ENCODE measurements at places on chromosomes 7 and 10.
A peak's percentile ranks its signal among the peaks of the same experiment; 100 is the strongest.

- no peak for DNase-seq
Measured at GRCh38 chr7:38863601-38864291, 45.2 kb downstream of the VPS41 start.

- DNase-seq, result no peak
Measured at GRCh38 chr10:79111427-79111826, 42.7 kb downstream of the ZMIZ1 start.

DNA sequence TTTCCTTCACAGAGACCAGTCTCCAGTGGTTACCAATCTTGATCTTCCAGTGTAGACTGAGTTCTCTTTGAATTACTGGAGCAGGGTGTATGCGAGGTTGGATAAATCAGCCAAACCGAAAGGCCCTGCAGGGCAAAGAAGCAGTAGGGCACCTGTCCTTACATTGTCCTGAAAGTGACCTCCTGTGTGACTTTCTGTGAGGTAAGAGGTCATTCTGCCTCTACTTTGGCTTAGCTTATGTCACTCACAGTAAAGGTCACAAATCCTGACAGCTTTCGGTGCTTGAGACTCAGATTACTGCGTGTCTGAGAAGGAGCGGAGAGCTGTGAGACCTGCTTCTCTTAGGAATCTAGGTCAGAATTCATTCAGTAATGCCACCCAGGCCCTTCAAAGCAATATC is 252.7 kb upstream of the ETV1 start:
- DNase-seq, result no peak

DNA sequence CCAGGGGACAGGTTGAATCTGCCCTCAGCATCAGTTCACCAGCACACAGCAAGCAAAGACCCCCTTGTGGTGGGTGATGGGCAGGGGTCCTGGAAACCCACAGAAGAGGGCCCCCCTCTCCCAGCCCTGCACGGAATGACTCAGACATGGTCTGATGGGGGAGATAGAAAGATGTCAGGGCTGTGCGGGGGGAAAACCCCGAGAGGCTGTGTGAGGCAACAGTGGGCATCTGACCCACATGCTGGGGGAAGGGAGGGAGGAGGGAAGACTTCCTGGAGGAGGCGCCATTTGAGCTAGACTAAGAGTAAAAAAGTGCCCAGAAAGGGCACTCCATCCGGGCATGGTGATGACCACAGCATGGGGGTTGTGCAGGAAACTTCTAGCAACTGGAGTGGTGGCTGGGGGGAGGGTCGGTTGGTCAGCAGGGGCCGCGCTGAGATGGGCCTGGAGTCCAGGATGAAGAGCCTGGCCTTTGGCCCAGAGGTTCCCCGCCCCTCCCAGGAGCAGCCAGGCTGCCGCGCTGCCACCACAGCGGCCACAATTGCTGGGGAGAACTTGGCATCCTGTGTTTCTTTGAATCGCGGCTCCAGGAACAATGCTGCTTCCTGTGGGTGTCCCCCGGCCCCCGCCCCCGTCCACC is 2.5 kb downstream of the LFNG start:
- DNase-seq, result peak; percentile 61

DNA sequence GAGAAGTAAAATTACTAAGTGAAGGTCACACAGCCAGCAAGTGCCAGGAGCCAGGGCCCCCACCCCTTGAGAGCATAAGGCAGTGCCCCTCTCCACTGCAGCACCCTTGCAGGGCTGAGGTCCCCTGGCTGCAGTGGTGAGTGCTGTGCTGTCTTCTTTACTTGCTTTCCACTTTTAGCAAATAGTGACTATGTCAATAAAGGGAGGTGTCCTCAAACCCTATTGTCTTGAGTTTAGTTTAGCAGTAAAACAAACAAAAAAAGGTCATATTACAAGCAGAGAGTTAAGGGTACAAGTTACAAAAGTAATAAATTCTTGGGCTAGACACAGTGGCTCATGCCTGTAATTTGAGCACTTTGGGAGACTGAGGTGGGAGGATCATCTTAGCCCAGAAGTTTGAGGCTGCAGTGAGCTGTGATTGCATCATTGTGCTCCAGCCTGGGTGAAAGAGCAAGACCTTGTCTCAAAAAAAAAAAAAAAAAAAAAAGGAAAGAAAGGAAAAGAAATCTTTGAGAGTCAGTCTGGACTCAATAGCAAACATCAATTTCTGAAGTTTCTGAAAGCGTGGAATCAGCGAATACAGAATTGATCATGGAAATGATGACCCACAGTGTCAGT is 39.0 kb upstream of the KIF5B start:
- peak; percentile 12 for DNase-seq

- DNase-seq, result no peak
Measured at GRCh38 chr10:71594934-71595571, 124.5 kb downstream of the C10orf105 start.

- DNase-seq, result no peak
Measured at GRCh38 chr7:151113344-151114150, 27.3 kb downstream of the AGAP3 start.

DNA sequence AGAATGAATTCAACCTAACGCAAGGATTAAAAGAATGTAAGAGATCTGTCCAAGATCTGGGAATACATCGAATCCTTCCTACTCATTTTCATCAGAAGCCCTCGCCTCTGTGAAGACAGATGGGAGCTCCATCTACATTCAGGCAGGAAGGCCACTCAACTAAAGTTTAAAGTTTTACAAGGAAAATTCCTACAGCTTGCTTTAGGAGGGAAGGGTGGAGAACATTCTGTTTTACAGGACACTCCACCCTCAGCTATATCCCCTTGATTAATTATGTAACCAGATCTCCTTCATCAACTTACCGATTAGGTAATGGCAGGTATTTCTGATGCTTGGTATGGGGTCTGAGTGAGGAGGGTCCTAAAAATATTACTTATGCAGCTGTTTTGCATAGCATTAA is 5.6 kb upstream of the AHR start:
- no peak for DNase-seq

GRCh38 chr7:74443543-74444247 is 10.0 kb upstream of the GTF2IRD1 start:
- no peak for DNase-seq

DNA sequence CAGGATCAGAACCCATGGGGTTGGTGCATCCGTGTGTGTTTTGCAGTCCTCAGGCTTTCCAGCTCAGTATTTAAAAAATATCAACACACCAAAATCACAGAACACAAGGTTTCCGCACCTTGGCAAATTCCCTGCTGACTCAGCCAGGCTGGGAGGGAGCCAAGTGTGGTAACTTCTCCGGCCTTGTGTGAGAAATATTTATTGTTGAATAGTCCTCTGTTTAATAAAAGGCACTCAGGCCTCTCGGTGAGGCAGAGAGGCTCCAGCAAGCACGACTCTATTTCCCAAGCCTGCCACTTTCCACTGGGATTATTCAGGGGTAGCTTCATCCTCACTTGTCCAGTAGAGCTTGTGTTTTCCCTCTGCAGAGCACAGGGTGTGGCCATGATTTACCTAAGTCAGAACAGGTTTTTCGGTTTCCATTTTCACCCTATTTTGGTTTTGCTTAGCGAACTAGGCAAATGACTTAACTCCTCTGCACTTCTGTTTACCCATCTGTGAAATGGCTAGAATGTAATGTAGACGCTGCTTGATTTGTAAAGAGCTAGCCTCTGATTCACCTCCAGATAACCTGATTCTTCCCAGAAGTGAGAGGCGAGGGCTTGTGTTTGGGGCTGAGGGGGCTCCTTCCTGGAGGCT is 13.0 kb upstream of the CHST15 start:
- no peak for DNase-seq

DNA sequence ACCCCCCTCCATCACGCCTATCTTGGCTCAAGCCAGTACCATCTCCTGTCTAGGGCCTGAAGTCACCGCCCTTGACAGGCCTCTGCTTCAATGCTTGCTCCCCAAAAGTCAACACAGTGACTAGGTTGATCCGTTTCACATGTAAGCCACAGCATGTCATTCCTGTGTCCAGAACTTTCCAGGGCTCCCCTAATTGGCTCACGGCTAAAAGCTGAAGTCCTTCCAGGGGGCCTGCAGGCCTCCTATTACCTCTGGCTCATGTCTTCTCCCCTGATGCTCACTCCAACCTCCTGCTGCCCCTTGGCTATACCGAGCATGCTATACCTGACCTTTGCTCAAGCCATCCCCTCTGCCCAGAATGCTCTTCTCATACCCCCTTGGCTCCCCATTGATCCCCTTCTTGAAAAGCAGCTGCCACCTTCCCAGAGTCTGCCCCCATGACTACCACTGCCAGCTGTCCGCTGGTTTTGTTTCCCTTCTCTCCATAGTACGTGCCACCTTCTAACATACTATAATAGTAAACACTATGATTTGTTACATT is 39.1 kb downstream of the CPXM2 start:
- DNase-seq, result no peak

GRCh38 chr7:4245135-4245865 is 436.8 kb upstream of the FOXK1 start:
- DNase-seq, result no peak

GRCh38 chr10:87534173-87534858 is 29.6 kb downstream of the MINPP1 start:
- DNase-seq, result no peak

GRCh38 chr10:109996766-109997171 is 11.0 kb upstream of the ADD3 start:
- DNase-seq, result no peak

- DNase-seq, result no peak
Measured at GRCh38 chr7:39622609-39623008, 763 bp upstream of the RALA start.

DNA sequence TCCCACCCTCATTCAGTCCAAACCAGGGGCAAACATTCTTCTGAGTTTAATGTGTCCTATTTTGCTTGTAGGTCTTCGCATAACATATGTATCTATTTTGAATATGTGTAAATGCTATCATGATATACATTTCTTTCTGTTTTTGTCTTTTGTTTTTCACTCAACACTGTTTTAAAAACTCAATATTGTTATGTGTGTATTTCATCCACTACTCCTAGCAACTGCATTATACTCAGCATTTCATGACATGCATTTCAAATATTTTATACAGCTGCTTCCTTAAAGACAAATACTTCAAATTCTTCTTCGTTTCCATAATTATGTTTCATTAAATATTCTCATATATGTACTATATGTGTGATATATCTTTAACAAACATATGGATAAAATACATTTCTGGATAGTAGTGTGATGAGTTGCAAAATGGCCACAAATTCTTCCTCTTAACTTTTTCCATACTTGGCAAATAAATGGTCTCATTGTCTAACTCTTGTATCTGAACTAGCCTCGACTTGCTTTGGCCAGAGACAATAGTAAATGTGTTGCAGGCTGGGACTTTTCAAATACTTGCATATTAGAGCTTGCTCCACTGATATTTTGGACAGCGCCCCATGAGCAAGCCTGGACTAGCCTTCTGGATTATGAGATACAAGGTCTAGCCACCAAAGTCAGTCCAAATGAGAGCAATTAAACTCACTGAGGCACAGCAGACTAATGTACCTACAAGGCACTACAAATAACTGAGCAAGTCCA is 539.7 kb upstream of the KCND2 start:
- DNase-seq, result no peak

GRCh38 chr7:127726476-127726875 is 74.5 kb downstream of the SND1 start:
- no peak for DNase-seq

DNA sequence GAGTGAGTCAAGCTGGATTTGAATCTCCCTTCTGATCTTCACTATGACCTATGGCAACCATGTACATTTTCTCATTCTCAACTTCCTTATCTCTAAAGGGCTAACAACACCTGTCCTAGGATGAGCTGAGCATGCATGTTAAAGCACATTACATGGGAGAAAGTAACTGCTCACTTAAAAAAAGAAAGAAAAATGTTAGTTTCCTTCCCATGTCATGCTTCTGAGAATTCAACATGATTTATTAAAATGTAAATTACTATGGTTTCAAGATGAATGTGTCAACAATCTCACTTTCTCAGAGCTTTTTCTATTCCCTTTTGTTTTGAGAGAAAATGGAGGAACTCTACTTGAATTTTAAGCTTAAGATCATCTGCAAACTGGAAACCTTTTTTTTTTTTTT is 295.3 kb downstream of the SKIDA1 start:
- DNase-seq, result no peak

GRCh38 chr10:89644967-89645741 is at the start of gene PANK1:
Gene PANK1, minus strand, starts transcription at chr10:89645242. Its CDS starts 351 bp downstream, at chr10:89644891.
- DNase-seq, result peak; percentile 71

DNA sequence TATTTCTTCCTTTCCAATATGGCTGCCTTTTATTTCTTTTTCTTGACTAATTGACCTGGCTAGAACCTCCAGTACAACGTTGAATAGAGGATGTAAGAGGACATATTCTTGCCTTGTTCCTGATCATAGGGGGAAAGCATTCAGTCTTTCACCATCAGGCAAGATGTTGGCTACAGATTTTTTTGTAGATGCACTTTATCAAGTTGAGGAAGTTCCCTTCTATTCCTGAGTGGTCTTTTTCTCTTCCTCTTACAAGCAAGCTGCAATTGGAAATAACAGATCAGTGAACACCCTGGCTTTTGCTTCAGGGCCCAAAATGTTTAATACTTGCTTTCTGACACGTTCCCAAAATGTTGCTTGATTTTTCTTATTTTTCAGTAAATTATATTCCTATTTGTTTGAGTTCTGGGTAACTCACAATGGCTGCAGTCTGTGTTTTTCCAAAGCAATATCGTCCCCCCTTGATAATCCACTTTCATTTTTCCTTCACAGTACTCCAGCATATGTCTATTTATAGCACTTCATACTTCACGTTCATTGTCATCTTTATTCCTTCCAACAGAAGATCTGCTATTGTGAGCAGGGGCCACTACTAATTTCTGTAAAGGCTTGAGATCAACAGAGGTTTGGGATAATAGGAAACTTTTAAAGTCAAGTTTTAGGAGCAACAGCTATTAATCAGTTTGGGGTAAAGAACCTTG is 11.7 kb downstream of the CPEB3 start:
- DNase-seq, result peak; percentile 53

GRCh38 chr7:135801877-135802276 is 53.3 kb upstream of the FAM180A start:
- no peak for DNase-seq

GRCh38 chr10:19816411-19817230 is at the start of gene PLXDC2:
Gene PLXDC2, plus strand, starts transcription at chr10:19816432.
- peak; percentile 80 for DNase-seq

- no peak for DNase-seq
Measured at GRCh38 chr7:128938544-128939074, 882 bp downstream of the IRF5 start.

GRCh38 chr7:142885311-142886230 is at the start of gene TRPV6:
Gene TRPV6, minus strand, starts transcription at chr7:142885745.
- DNase-seq, result no peak
